Daoy (cell line): ENCODE measurements at places on chromosomes 3 and 15. TPM values are rescaled to one million over a fixed set of nuclear protein-coding genes. Genes with fewer than 3 reads are reported as not detected.

GRCh38 chr15:85611361-85611760 is 183.4 kb downstream of the KLHL25 start:
- DNase-seq, result no peak

GRCh38 chr3:129365296-129366136 is 62.9 kb downstream of the EFCAB12 start:
- DNase-seq, result no peak

- DNase-seq, result no peak
Observed at GRCh38 chr3:13027154-13027553, 46.1 kb downstream of the IQSEC1 start.

GRCh38 chr3:165181556-165181955 is 14.6 kb downstream of the SLITRK3 start:
- no peak for DNase-seq

DNA sequence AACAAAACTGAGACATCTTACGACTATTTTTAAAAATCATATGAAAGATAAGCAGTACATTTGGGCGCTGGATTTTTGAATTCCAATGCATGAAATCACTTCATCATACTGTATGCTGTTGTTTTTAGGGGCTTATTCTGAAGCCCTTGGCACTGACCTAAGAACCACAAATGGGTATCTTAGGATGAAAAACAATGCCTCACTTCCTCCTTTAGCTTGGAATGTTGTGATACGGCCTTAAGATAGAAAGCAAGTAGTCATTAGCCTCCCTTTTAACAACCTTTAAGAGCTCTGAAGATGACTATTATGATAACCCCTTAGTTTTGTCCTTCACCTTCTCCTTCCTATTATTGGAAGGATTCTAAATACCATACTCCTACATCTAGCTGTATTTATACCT is 289.8 kb downstream of the ARPP21 start:
- peak; percentile 30 for DNase-seq

- no peak for DNase-seq
Observed at GRCh38 chr3:46709721-46710120, 7.9 kb downstream of the PRSS50 start.

- DNase-seq, result peak; percentile 77
Observed at GRCh38 chr3:51706788-51707731, at the start of gene GRM2. Gene GRM2, plus strand, starts transcription at chr3:51707068. Its CDS starts 1,916 bp downstream, at chr3:51708984.

GRCh38 chr15:33200444-33200843 is 5.9 kb upstream of the FMN1 start:
- DNase-seq, result peak; percentile 63

GRCh38 chr3:60240492-60240891 is 1010.8 kb downstream of the FHIT start:
- no peak for DNase-seq

GRCh38 chr15:41116962-41117252 is 827 bp upstream of the INO80 start:
- DNase-seq, result no peak

The HOMER2 gene
- total RNA-seq, result 7.9 and 11.1 TPM in 2 replicates

DNA sequence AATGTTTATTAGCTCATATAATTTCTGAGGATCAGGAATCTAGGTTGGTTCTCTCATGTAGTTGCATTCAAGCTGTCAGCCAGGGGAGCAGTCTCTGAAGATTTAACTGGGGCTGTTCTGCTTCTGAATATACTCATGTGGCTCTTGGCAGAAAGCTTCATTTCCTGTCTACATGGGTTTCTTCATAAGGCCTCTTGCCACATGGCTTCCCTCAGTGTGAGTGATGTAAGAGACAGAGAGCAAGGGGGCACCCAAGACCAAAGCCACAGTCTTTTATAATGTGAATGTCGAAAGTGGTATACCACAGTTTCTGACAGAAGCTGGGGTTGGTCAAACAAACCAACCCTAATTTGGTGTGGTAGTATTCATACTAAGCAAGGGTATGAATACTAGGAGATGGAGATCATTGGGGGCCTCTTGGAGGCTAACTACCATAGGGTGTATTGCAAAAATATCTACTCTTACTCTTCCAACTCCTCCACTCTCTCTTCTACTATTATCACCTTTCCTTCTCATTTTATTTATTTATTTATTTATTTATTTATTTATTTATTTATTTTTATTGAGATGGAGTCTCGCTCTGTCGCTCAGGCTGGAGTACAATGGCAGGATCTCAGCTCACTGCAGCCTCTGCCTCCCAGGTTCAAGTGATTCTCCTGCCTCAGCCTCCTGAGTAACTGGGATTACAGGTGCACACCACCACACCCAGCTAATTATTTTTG is 123.8 kb downstream of the B3GALNT1 start:
- no peak for DNase-seq

DNA sequence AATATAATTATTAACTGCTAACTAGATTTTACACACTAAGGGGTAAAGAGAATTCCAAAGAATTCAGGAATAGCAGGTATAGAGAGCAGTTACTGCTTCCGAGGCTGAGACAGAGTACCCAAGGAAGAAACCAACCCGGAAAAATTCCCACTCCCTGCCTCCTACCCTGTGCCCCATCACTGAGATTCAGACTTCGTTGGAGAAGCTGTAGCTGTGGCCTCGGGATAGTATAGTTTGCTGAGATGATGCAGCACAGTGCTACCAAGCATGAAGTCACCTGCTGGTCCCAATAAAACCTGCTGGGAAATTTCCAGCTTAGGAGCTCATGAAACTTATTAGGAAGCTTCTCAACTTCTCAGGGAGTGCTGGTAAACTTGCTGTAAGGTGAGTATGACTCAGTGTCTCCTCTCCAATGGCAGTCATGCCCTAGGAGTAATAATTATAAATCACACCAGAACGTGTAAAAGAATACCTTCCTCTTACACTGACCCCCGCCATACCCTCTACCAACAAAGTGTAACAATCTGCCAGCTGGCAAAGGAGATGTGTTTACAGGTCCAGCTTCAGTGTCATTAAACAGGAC is 215.2 kb upstream of the ROBO2 start:
- DNase-seq, result no peak

DNA sequence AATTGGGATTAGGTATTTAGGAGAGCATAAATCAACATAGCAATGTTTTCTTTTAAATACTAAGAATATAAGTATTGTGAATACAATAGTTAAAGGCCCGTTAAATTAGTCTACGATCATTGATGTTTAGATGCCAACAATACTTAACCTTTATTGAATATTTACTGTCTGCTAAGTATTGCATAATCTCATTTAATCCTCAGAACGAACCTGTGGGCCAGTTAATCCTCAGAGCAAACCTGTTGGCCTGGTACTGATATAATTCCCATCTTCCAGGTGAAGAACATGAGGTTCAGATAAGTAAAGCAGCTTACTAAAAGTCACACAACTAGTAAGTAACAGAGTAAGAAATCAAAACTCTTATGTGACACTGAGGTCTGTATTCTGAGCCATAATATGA is 57.4 kb upstream of the ACKR4 start:
- no peak for DNase-seq

GRCh38 chr3:108153451-108153981 is 62.7 kb upstream of the CD47 start:
- peak; percentile 79 for DNase-seq

DNA sequence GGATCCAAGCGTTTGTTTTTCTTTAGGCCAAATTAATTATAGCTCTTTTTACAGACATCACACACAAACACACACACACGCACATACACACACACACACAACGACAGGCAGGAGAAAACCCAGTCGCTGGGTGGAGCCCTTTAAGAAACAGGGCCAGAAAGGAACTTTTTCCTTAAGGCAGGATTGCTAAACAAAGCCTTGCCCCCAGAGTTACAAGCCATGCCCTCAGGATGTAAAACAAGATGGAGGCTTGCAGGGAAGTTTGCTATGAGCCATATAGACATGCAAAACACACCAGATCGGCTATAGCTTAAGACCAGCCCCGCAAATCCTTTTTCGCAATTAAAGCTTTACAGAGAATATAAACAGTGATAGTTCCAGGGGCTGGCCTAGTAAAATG is 16.3 kb upstream of the IQCF2 start:
- DNase-seq, result no peak

- no peak for DNase-seq
Observed at GRCh38 chr3:147119989-147120388, 286.4 kb downstream of the ZIC4 start.

GRCh38 chr3:153848702-153849101 is 272.5 kb upstream of the ARHGEF26 start:
- no peak for DNase-seq

The GLDN gene
- 1.0 TPM in 1 of 2 replicates, not detected in the other for total RNA-seq

- peak; percentile 15 for DNase-seq
Observed at GRCh38 chr15:85579957-85580694, 199.7 kb downstream of the AKAP13 start.

DNA sequence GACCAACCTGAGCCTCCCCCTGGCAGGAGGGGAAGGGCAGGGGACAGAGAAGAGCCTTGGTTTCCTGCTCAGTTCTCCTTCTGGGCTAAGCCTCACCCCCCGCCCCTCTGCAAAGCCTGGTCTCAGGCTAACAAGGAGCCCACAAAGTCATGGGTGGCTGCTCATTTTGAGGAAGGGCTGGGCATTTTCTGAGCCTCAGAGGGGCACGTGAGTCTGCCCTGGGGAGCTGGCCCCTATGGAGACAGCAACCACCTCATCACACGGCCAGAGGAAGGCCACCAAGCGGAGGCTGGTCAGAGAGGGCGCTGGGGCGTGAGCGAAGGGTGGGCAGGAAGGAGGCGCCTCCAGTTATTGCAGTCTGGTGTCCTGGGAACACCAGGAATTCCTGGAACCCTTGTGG is 18.7 kb downstream of the ABTB1 start:
- DNase-seq, result no peak

The CLDN11 gene
- 14.9 and 15.8 TPM in 2 replicates for total RNA-seq

DNA sequence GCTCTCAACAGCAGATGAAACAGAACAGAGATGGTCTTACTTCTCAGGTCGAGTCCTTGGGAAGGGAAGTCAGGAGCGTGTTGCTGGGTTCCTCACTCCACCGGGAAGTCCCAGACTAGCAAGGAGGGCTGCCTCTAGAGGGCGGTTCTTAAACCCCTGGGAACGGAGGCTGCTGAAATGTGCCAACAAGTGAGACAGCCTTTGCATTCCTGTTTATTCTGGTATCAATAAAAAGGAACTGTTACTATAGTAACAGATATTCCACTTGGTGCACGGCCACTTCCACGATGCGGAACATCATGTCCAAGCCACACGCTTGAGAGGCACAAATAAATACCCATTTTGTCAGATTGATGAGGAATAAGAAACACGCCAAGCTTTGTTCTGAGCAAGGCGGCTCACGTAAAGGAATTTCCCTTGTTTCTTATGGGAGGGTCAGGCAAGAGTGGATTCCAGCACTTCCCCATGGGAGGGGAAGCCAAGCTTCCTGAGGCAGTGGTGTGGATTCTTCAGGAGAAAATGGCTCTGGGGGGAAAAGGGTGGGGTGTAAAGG is at the start of gene FAM107A:
Gene FAM107A (minus strand): TSS at position 123 of the 553 bp plus-strand sequence. CDS start 7,531 bp downstream, outside the sequence.
- no peak for DNase-seq

The ZNF385D gene
- total RNA-seq, result not detected in 2 replicates

The SAMMSON gene
- not detected in 2 replicates for total RNA-seq

- DNase-seq, result no peak
Observed at GRCh38 chr15:63904042-63904441, 70.3 kb upstream of the HERC1 start.

DNA sequence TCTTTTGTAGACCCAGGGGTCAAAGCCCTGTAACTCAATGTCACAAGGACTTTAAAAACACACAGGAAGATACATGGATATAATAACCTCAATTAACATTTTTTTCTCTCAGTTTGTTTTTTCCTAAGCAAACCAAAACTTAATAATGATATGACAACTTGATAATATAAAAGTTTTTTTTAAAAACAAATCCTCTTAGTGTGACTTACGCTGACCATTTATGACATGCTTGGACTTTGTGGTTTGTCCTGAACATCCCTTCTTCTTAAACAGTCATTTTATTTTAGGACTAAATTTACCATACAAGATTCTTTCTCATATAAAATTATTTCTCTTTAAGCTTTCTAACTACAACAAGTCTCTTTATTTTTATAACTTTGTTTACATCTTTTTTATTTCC is 25.4 kb upstream of the FAM3D start:
- no peak for DNase-seq

The MESP1 gene
- total RNA-seq, result 1.2 and 1.5 TPM in 2 replicates

DNA sequence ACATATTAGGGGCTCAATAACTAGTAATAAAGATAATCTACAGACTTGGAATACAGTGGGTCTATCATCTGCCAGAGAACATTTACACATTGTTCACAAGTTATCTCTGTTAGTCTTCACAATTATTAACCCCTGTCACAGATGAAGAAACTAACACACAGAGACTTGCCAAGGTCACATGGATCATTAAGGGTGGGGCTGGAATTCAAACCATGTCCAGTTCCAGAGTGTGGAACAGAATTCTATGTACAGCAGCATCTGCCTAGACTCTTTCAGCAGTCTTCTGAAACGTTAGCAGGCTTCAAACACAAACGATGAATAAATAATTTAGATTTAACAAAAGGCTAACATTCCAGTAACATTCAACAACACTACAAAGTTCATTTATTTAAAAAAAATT is 673.9 kb upstream of the NR2F2 start:
- no peak for DNase-seq

GRCh38 chr3:177281292-177282118 is 84.2 kb upstream of the TBL1XR1 start:
- no peak for DNase-seq

- DNase-seq, result no peak
Observed at GRCh38 chr3:120114981-120115380, 20.7 kb upstream of the GSK3B start.

The TIGIT gene
- total RNA-seq, result not detected in 2 replicates

DNA sequence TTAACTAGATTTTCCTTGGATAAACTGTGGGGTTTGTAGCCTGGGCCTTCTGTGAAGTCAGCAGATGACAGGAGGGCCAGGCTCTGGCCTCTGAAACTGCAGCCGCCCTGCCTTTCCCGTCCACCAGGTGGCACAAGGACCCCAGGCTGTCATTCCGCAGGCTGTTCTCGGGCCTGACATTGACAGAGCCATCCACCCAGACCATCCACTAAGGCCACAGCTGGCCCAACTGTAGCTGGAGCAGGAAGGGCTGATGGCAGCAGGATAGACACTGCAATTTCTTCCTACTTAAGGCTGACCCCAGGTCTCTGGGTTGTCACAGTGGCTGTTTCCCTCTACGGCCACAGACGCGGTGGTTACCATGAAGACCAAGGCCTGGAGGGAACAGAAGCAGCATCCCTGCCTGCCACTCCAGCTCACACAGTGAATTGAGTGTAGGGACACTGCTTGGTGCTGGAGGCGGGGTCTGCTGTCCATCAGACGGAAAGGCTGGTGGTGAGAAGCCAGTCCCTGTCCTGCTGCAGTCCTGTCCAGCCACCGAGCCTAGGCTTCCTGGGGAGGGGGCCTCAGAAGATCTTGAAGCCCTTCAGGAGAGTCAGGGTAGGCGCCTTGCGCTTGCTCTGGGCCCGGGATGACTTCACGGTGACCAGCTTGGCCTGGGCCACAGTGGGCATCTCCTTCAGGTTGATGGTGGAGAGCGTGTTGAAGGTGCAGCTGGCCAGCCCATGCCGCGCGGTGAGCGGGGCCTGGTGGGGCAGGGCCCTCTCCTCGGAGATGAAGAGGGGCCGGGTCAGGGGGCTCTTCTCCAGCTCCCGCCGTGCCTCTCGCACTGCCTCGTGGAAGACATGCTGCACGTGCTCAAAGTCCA is 9.4 kb downstream of the SLC51B start:
- peak; percentile 67 for DNase-seq
